ENCODE measurements at places on chromosomes 12 and 14.

DNA sequence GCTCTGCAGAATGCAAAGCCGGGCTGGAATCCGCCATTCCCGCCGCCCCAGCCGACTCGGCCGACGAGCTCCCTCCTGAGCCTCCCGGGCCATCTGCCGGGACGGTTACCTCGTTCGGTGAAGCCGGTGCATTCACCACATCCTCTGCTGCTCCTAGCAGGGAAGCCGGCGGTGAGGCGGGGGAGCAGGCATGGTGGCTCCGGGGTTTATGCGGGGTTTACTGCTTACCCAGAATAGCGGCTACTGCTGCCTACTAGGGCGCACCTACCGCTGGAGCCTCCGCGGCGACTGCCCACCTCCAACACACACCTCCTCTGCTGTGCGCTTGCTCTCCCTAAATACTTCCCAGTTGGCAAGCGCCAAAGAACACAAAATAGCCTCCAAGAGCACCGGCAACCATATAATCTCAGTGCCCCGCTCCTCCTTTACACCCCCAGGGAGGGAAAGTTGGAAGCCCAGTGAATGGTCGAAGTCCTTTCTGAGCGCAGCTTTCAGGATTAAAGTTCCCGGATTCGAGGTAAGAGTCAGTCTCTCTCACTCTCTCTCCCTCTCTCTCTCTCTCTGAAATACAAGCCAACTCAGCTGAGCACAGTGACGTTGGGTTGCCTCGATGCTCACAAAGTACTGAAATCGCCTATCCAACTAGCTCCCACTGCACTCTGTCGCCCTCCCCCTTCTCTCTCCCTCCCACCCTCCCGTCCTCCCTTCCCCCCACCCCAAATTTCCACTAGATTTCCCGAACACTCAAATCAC lies at the start of gene TBX5:
TSS of gene TBX5 (minus strand) at position 626 of the 753 bp plus-strand sequence. CDS start 2,246 bp downstream, outside the sequence.
- peak; percentile 2 for DNase-seq

GRCh38 chr12:3611860-3612703 lies 121.1 kb downstream of the PRMT8 start:
- DNase-seq = no peak

DNA sequence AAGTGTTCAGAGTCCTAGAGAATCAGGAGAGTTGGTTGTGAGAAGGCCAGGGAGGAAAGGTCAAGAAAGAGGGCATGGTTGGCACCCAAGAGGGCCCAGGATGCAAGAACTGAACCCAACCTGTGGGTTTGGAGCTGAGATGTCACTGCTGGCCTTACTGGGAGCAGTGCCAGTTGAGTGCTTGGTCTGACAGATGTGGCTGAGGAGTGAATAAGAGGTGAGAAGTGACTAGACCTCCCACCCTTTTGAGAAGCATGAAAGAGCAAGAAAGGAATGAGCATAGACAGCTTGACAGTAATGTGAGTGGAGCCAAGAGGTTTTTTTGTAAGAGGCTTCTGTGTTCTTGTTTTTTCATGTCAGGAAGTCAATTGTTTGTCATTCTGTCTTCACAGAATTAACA lies 95.3 kb downstream of the FGD4 start:
- no peak for DNase-seq

DNA sequence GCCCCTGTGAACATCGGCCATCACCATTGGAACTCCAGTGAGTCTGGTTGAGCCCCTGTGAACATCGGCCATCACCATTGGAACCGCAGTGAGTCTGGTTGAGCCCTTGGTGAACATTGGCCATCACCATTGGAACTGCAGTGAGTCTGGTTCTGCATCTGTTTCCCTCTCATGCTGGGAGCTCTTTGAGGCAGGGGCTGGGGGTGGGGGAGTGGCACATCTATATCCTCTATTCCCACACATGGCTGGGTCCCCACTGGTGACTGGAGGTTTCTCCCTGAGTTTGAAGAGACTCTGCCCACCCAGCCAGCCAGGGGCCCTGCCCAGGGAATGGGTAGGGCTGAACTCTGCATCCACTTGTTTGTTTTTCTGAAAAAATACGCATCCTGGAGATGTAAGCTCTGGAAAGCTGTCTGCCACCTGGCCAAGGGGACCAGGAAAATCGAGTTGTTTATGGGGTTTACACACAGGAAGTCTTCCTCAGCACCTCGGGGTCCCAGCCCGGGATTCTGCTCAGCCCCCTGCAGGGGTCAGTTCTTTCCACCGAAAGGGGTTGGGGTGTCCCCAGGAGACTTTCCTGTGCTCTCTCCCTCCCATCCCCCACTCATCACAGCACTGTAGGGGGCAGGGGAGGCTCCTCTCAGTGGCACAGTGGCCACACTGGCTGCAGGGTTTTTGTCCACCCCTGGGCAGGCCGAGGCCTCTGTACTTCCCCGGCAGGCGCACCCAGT lies 170.5 kb upstream of the GSC start:
- no peak for DNase-seq

DNA sequence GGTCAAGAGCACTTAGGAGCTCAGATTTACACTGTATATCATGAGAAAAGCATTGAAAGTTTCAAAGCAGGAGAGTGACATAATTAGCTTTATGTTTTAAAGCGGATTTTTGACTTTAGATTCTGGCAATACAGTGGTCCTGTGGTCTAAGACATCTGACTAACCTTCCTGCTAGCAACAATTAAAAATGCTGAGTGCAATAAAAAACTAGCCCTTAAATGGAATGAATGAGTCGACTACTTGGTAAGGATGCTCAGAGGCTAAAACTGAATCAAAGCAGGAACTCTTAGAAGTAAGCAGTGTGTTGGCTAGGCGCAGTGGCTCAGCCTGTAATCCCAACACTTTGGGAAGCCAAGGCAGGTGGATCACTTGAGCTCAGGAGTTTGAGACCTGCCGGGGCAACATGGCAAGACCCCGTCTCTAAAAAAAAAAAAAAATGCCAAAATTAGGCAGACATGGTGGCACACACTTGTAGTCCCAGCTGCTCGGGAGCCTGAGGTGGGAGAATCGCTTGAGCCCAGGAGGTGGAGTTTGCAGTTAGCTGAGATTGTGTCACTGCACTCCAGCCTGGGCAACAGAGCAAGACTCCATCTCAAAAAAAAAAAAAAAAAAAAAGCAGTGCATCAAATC lies 18.9 kb downstream of the BICD1 start:
- DNase-seq = no peak

GRCh38 chr14:80844872-80845271 lies 96.7 kb downstream of the CEP128 start:
- DNase-seq = no peak

- no peak for DNase-seq
These were observed 210.6 kb downstream of the ADGRD1 start for GRCh38 chr12:131164096-131164872.

GRCh38 chr12:93219947-93220346 lies 157.8 kb upstream of the NUDT4 start:
- DNase-seq = no peak

- no peak for DNase-seq
These were observed 121.0 kb upstream of the FUT8 start for GRCh38 chr14:65291531-65291930.

- no peak for DNase-seq
These were observed 490 bp downstream of the RILPL1 start for GRCh38 chr12:123532808-123533649.

GRCh38 chr12:131920902-131921840 lies 7.9 kb upstream of the PUS1 start:
- no peak for DNase-seq

DNA sequence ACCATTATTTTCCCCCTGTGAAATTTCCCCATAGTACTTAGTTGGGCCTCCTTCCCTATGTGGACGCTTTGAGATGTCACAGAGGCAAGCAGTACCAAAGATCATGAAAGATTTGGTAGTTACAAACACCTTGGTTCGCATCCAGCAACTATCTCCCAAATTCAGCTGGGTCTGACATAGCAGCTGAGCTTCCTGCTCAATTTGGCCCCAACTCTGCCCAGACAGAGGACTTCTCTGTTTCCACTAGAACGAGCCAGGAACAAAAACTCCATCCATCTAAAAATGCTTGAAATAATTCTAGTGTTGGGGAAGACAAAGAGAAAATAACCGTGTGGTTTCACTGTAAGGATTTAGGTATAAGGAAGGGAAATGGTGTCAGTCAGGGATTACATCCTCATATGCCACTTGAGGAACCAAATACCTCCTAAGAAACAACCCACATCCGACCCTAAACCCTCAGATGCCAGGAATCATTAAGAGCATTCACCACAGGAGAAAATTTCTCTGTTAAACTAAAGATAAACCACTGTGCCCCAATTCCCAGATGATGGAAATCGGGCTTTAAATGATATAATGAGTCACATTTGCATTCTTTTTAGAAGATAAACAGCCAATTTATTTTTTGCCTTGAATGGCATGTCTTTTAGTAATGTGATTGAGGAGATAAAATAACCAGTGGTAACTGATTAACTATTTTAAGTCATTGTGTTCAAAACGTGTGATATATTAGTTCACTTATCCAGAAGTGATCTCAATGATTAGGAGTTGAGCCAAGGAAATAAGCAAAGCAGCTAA lies 103.7 kb upstream of the IFNG-AS1 start:
- DNase-seq = no peak

DNA sequence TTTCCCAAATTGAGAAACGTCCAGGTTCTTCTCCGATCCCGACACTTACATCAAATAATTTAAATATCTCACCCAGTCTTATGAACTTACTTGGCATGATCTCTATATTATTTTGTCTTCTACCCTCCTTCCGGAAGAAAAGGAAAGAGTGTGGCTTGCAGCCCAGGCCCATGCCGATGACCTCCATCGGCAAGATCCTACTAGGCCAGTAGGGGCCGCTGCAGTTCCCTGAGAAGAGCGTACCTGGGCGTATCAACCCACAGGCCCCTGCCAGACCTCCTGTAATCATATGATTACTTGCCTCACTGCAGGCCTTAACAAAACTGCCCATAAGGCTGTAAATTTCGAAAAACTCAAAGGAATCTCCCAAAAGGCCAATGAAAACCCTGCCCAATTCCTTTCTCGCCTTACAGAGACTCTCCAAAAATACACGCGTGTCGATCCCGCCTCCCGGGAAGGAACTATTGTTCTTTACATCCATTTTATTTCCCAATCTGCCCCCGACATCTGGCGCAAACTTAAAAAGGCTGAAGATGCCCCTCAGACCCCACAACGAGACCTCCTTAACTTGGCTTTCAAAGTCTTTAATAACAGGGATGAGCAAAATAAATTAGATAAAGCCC lies 69.6 kb downstream of the MOK start:
- DNase-seq = peak; percentile 58

DNA sequence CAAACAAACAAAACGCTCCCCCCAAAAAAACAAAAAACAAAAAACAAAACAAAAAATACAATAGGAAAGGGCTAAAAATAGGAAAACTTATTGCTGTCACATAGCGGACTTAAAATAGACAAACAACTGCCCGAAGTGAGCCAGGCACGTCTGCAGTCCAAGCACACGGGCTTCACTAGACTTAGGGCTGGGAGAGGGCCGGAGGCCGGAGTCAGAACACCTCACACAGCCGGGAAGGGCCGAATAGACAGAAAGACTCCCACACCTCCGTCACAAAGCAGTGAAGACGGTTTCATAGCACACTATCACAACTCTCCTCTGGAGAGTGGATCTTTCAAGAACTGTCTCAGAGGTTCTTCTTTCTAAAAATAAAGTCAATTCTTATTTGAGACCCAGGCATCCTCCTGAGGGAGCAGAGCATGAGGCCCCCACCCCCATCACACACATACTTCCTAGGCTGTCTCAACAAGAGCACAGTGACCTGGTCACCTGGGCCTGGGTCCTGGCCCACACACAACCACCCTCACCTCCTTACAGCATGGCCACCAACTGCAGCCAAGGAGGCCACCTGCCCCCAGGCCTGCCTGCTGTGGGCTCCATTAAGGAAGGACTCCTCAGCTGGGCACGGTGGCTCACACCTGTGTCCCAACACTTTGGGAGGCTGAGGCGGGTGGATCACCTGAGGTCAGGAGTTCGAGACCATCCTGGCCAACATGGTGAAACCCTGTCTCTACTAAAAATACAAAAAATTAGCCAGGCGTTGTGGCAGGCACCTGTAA lies 6.7 kb downstream of the BAG5 start:
- DNase-seq = no peak

DNA sequence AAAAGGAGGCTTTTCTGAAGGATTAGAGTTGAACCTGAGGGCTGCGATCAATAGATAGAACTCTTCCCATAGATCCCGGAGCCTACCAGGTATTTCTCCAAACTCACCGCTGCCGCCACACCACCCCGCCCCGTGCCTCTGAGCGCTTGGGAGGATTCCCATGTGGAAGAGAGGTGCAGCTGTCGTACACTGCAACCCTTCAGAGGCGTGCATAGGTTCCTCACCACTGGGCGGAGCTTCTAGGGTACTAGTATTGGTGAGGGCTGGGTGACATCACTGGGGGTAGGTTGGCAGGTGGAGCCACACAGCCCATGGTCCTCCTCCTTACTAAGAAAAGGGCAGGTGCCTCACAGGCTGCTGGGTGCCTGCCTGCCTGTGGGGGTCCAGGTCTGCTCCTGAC lies 127.0 kb downstream of the TSPAN9 start:
- no peak for DNase-seq

- no peak for DNase-seq
These were observed 119.5 kb upstream of the ARHGAP5 start for GRCh38 chr14:31957565-31957964.

- DNase-seq = no peak
These were observed 2.0 kb downstream of the ESR2 start for GRCh38 chr14:64292197-64292596.

DNA sequence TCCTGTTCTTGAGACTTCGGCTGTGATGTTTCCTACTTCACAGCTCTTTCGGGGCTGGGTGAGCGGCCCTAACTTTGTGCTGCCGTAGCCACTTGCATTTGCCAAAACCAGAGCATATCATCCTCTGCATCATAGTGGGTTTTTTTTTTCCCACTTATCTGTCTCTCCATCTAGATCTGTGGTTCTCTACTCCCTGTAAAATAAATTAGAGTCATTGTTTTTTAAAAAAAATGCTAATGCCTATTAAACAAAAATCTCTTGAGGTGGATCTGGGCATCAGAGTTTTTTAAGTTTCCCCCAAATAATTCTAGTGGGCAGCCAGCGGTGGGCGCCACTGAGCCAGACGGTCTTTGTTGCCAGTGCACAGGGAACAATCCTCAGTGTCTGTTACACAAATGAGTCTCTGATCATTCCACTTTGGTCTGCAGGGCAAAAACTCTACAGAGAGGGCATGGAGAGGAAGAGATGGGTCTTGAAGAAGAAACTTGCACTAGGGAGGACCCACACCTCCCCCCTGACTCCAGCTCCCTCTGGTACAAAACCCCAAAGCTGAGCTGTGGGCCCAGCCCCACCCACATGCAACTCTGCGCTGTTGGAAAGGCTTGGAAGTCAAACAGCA lies 62.4 kb upstream of the BCL2L14 start:
- no peak for DNase-seq

- no peak for DNase-seq
These were observed 471 bp downstream of the MTRFR start for GRCh38 chr12:123233505-123234308.

DNA sequence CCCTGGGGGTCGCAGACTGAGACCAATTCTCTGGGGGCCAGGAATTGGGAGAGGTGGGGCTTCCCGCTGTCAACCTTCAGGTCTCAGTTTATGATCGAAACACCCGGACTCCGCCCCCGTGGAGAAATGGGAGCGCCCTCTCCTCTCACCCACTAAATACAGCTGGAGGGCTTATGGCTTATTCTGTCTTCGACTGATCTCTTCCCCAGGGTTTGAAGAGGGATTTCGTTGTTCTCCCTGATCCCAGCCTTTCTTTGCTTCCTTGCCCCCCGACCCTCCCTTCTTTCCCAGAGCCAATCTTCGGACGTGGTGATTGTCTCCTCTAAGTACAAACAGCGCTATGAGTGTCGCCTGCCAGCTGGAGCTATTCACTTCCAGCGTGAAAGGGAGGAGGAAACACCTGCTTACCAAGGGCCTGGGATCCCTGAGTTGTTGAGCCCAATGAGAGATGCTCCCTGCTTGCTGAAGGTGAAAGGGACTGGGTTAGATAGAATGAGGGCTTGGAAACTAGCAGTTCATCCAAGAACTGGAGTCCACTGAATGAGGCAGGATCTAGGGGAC lies 607 bp downstream of the OS9 start:
- no peak for DNase-seq
